ENCODE measurements at places on chromosomes 4 and X.
A peak's percentile ranks its signal among the peaks of the same experiment; 100 is the strongest.

- peak; percentile 7 for DNase-seq
Measured at GRCh38 chrX:129678614-129679195, 23.9 kb upstream of the APLN start.

DNA sequence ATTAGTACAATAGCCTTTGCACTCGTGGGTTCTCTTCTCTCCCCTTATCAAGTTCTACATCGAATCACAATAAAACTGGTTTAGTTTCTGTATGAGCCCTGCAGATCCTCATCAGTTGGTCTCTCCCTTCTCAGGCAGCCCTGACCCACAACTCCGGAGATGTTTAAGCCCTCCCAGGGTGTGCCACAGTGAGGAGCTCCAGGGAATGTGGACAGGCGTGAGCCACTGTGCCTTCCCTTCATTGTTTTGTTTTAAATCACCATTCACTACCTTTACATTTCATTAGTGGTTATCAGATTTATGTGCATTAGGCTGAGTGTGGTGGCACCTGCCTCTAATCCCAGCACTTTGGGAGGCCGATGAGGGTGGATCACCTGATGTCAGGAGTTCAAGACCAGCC is 133.2 kb downstream of the LARP7 start:
- no peak for DNase-seq

GRCh38 chr4:177191586-177191985 is 118.1 kb upstream of the NEIL3 start:
- DNase-seq = no peak

GRCh38 chr4:55020131-55020530 is 105.3 kb downstream of the KDR start:
- no peak for DNase-seq

- no peak for DNase-seq
Measured at GRCh38 chr4:154528869-154529268, 21.3 kb downstream of the PLRG1 start.

DNA sequence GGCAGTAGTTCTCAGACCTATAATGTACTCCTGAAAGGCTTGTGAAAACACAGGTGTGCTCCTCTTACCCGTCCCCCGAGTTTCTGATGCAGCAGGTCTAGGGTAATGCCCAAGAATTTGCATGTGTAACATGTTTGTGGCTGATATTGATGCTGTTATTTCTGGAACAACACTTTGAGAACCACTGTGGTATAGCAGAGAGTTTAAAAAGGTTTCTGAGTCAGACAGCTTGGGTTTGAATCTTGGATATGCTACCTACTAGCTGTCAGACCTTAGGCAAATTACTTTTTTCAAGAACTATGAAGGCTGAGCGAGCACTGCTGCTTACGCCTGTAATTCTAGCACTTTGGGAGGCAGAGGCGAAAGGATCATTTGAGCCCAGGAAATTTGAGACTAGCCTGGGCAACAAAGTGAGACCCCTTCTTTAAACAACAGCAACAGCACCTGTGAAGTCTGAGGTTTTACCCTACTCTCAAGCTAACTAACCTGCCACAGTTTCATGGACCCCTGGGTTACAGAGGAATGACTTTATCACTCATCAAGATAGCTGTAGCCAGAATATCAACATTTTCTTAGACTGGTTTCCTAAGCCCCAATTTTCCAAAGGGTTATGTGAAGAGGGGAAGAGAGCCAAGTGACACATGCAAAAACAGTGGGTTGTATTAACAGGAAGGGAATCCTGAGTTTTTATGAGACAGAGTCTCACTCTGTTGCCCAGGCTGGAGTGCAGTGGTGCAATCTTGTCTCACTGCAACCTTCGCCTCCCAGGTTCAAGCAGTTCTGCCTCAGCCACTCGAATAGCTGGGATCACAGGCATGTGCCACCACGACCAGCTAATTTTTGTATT is 5.1 kb downstream of the AFF1 start:
- no peak for DNase-seq

DNA sequence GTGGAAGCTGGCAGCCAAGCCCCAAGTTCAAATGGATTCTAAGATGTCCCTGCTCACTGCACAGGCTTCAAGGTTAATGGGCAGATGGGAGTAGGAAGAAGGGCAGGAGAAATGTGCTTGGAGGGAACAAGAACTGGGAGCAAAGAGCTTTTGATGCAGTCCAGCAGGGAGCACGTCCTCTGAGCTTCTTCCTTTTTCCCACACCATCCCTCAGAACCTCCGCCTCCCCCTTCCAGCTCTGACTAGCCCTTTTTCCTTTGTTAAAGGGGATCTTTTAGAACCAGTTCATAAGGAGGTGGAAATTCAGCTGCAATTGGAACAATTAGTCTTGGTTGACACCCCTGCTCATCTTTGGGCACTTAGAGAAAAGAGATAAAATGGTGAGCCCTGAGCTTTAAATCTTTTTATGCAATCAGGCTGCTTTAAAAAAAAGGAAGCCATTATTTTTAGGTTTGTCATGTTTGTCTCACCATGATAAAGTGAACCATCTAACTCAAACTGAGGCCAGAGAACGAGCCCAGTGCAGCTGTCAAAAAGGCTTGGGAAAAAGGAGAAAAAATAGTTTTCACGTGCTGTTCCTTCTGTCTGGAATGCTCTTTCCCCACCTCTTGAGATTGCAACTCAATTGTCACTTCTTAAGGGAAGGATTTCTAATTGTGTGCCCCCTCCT is 135.8 kb upstream of the IL1RAPL2 start:
- DNase-seq = no peak

DNA sequence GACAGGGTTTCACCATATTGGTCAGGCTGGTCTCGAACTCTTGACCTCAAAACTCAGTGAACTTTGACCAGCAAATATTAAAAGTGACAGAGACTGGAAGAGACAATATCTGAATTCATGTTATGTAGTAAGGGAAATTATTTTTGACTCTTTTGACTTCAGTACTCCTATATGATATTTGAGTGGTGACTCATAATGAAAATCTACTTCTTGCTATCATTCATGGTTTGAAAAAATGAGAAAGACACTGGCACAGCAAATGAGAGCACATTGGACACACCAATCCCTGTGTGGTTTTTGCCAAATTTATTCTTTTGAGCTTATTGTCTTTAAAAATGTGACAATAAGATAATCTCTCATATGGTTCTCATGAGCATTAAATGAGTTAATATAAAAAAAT is 109.4 kb downstream of the GPM6A start:
- DNase-seq = no peak

DNA sequence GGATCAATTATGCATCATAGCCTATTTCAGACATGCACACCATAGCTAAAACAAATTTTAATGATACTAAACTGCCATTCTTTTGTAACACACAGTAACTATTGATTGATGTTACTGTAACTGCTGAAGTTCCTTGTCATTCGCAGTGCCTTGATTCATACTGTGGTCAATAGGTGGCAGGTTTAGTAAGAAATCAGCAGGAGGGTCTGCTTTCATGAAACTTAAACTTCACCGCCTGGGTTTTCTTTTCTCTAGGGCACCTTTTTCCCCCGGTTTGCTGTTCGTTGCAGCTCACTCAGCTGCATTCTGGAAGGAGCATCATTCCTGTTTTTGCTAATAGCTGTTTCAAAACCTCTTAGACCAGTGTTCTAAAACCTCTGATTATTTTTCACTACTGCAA is 88.1 kb downstream of the RPA4 start:
- DNase-seq = no peak

DNA sequence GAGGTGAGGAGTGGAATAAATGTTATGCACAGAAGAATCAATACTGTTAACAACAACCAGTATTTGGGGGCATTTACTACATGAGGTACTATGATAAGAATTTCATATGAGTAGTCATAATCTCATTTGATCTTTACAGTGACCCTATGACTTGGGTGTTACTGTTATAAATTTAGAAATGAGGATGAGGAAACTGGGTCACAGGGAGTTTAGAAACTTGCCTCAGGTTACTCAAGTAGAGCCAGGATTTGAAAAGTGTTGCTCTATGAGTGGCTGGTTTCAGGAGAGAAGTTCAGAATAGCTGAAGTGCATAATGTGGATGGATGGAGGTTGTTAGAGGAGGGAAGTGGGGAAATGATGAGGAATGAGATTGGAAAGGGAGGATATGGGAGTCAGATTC is 16.6 kb upstream of the DDIT4L start:
- no peak for DNase-seq

All from A549 (cell line).